ENCODE measurements at places on chromosomes 5 and 9.
A peak's percentile ranks its signal among the peaks of the same experiment; 100 is the strongest.

GRCh38 chr9:18890372-18890771 lies 142.6 kb downstream of the SAXO1 start:
- DNase-seq, result no peak

DNA sequence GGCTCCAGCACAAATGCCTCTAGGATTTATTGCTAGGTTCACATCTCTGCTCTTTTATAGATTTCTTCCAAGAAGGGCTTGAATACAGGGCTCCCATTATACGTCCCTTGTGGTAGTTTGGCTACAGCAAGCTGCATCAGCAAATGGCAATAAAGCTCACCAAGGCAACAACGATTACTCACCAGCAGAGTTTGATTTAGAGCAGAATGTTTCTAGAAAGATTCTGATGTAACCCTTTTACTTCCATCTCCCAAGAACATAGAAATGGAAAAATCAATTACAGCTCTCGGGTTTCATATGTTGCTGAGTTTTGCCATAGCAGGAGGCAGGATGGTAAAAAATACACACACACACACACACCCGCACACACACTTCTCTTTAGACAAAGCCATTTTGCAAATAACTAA lies 124.2 kb upstream of the TNPO1 start:
- DNase-seq, result no peak

- DNase-seq, result no peak
Observed at GRCh38 chr9:12794101-12794799, 19.4 kb downstream of the LURAP1L start.

GRCh38 chr9:136474974-136475865 lies 7.6 kb downstream of the SEC16A start:
- no peak for DNase-seq

DNA sequence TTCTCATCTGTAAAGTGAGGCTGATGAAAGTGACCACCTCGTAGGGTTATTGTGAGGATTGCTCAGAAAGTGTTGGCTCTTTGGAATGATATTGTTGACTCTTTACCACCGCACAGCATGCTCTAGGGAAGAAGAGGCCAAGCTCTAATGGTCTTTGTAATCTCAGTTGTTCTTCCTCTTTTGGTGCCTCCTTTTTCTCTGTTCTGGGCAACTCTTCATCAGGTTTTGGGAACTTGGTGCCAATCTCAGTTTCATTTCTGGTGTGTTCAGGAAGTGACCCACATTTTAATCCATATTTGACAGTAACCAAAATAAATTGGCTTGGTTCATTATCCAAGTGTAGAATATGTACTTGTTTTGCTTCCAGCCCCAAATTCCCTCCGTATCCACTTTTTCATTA lies 25.1 kb downstream of the ARHGAP26 start:
- DNase-seq, result no peak

GRCh38 chr5:163165277-163165676 lies 272.1 kb upstream of the CCNG1 start:
- no peak for DNase-seq

DNA sequence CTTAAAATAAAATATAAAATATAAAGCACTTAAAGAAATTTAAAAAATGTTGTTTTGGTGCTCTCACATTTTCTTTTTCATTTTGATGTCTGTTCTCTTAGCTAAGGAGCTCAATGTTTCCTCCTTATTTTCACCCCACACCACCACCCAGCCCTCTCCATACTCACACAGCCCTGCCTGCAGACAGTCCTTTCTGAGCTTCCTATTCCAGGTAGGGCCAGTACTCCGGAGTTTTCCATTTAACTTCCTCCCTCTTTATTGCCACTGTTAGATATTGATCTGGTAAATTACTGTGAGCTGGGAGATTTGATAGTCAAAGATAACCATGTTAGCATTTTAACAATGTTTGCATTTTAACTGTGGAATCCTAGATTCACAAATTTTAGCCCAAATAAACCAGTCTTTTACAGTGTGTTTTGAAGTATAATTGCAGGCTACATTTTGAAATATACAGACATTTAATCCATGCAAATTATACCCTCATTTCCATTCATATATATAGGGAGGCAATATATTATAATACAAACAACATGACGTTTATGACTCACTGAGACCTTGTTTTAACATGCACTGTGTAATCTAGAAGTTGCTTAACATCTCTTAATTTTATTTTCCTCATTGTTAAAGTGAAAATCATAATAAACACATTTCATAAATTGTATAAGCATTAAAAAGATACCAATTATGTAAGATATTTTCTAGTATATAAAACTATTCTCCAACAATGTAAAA lies 927.1 kb downstream of the NR2F1-AS1 start:
- DNase-seq, result no peak

DNA sequence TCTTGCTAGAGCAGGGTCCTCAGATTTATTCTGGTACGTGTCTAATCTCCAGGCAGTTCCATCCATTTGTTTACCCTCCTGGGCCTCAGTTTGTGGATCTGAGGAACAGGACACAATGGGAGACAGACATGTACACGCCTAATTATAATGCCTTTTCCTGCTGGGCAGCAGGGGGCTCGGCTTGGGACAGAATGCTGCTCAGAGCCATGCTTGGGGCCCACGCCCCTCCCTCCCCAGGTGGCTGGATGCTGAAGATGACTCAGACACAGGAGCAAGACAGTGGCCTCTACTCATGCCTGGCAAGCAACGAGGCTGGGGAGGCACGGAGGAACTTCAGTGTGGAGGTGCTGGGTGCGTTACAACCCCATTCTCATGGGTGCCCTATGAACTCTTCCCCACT lies 72.7 kb upstream of the ASS1 start:
- no peak for DNase-seq

DNA sequence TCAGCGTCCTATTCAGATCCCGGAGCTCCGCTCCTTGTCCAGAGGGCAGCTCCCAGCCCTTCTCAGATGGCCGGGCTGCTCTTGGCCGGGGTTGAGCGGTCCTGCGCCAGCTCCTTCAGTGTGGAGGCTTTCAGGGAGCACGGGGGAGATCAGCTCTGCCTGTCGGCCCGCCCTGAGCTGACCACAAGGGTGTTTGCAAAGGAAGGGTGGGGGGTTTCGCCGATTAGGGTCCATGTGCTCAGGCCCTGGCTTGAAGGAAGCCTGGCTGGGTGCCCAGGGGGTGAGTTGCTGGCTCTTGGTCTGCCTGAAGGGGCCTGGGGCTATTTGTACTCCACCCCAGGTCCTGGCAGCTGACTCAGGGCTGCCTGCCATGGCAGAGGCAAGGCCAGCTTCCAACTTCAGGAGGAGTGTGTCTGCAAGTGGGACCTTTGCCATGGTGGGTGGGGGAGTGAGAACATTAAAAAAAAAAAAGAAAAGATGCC lies 250.1 kb upstream of the KLF4 start:
- peak; percentile 40 for DNase-seq

DNA sequence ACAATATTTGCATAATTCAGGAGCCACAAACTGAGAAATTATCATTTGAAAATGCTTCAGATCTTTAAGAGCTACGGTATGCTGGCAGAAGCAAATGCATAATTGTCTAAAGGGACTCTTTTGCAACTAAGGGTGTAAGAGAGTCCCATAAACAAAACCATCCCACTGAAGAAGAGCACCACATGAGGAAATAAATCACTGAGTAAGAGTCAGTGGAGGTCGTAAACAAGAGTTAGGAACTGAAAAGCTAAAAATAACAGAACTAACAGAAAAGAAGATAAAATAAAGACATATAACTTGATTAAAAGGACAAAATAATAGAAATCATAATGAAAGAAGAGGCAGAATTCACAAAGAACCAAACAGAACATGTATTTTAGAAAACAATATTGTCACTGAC lies 3.5 kb upstream of the SMC2 start:
- no peak for DNase-seq

DNA sequence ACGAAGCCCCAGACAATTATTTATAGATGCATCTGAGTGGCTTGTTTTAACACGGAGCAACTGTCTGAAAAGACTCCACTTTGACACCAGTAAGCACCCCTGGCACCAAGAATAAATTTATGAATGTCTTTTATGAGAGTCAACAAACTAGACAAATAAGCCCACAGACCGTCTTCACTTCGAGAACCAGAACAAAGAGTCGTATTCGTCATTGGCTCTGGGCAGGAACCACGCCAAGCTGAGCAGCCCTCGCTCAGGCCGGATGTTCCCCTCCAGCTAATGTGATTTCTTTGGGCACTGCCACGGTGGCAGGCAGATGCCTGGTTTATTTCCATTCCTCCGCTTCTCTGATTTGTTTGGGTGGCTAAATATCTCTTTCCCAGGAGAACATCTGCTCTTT lies 91.9 kb upstream of the STC2 start:
- DNase-seq, result no peak

DNA sequence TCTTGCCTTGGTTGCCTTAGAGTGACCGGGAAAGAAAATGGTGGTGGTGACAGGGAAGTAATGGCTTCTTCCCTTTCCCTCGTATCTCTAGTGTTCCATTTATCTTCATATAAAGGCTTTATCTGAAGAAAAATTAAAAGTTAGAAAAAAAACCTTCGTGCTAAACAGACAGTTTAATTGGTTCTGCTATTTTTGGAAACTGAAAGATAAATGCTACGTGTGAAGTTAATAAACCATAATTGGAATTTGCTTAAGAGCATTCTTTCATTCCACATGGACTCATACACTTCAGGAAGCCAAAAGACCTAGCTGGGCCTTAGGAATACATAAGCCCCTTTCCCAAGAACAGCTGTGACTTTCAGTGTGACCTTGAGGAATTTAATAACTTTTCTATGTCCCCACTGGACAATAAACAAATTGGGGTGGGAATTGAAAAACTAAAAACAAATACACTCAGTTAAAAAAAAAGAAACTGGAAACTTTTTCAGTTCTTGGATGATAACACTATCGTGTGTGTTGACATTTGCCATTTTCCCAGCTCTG lies 818.8 kb upstream of the WWC1 start:
- no peak for DNase-seq

DNA sequence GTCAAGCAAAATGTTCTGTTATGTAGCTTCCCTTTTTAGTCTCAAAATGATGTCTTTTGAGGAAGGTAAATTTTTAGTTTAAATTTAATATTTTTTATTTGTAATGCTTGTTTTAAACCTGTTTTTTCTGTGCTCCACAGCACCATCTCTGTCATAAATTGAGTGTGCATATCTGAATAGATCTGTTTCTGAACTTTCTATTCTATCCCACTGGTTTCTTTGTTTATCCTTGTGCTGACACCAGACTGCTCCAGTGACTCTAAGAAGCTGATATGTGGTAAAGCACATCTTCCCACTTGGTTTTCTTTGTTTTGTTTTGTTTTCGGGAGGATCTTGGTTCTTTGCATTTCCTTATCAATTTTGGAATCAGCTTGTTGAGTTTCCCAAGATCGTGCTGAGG lies 7.1 kb upstream of the RNF145 start:
- no peak for DNase-seq

DNA sequence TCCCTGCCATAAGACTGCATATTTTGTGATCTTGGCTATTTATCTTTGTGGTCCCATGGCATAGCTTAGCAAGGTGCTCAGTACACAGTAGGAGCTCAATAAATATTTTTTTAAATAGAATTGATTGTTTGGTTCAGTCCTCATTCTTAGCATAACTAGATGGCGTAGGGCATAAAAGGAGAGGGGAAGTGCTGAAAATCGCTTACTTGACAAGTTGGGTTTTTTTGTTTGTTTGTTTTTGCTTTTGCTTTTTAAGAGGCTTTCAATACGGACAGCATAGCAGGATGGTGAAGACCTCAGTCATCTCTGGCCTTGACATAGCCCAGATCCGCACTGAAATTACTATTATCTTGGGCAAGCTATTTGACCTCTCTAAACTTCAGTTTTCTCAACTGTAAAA lies 86.6 kb upstream of the RANBP3L start:
- DNase-seq, result no peak

GRCh38 chr5:169599451-169599850 lies 15.9 kb downstream of the SPDL1 start:
- DNase-seq, result no peak

GRCh38 chr5:82347201-82347865 lies 69.2 kb upstream of the RPS23 start:
- peak; percentile 14 for DNase-seq

DNA sequence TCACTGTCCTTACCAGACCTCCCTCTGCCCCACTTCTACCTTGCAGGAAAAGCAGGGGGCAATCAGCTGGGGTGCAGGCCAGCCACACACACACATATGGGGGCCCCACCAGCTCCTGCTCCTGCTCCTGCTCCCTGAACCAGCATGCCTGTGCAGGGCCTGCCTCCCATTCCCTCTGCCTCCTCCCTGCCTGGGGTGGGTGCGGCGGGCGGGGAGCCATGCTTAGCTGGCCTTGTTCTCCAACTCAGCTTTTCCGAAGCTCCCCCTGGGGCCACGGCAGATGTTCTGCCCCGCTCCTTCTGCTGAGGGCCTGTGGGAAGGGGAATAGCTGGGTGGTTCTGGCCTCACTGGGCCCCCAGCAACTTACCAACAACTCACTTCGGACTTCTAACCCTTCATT lies 89.8 kb downstream of the ZNF354C start:
- DNase-seq, result no peak

DNA sequence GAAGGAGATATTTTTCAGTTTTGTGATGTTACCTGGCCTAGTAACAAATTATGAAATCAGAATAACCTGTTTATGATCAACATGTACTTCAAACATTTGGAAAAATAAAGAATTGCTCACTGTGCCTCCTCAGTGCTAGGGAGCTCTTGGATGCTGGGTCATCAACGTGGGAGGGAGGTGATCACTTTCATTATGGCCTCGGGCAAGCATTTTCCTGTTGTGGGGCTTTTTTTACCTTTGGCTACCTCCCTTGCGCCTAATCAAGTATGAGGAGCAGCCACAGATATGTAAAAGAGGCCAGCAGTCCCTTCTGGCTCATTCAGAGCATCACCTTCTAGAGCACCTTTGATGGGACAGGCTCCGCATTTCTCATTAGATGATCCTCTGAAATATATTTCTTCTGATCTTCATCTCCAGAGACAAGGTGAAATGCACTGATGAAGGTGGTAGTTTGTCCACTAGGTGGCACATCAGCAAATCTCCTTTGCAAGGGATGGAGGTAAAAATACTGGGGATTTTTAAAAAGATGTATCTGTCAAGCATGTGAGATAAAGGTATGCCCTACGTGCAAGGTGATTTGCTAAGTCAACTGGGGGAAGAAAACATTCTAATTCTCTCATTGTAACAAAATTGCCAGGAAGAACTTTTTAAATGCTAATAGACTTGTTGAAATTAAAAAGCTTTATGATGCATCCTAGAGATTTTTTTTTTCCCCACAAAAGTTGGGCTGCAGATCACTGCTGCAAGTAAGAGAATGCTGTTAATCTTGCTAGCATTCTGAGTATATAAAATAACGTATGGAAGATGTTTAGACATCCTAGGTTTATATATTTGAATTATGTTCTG lies 218.2 kb downstream of the MAST4 start:
- DNase-seq, result no peak

GRCh38 chr5:105167092-105167491 lies 1604.5 kb upstream of the NUDT12 start:
- no peak for DNase-seq

DNA sequence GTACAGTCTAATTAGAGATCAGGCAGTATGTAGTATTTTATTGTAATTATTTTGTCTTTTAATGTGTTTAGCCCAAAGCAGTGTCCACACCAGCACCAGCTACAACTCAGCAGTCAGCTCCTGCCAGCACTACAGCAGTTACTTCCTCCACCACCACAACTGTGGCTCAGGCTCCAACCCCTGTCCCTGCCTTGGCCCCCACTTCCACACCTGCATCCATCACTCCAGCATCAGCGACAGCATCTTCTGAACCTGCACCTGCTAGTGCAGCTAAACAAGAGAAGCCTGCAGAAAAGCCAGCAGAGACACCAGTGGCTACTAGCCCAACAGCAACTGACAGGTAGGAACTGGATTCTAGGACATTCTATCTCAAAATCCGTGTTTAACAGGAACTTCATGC lies 23.2 kb downstream of the RAD23B start:
- DNase-seq, result no peak

- DNase-seq, result no peak
Observed at GRCh38 chr5:41356786-41357185, 143.5 kb upstream of the C6 start.

Measured in amygdala (tissue), 56 donors.